ENCODE measurements at places on chromosomes 3 and 15.

DNA sequence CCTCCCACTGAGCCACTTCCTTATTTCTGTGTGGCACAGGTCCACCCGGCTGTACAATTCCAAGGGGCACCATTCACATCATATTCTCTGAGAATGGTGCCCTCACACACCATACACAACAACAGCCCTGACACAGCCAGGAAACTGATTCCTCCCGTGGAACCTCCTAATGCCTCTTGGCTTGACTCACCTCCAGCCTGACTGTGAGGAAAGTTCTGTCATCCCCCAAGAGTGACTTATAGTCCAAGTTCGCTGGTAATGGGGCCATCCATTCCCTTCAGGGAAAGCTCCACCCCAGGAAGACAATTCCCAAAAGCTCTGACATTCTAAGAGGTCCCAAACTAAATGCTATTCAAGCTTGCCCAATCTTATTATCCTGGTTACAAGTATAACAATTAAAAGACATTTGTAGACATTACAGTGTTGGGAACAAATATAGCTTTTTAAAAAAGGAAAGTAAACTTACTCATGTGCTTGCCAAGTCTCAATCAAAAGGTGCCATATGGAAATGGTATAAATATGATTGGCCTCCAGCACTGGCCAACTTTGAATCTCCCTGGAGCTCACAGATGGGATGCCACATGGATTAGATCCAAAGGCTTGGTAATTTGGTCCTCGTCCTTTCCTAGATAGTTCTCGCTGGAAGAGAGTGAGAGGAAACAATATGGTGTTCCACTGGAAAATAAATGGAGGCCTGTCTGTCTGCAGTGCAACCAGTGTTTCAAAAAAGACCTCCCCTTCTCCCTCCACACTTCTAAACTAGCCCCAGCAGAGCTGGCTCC, 56.3 kb upstream of the PSMD6 start:
- DNase-seq: no peak

GRCh38 chr3:126638790-126639189, 16.1 kb downstream of the TXNRD3 start:
- no peak for DNase-seq

- DNase-seq: no peak
These were observed 107.2 kb upstream of the CLSTN2 start for GRCh38 chr3:139827833-139828232.

GRCh38 chr15:42730135-42730534, 6.8 kb downstream of the CDAN1 start:
- DNase-seq: no peak

DNA sequence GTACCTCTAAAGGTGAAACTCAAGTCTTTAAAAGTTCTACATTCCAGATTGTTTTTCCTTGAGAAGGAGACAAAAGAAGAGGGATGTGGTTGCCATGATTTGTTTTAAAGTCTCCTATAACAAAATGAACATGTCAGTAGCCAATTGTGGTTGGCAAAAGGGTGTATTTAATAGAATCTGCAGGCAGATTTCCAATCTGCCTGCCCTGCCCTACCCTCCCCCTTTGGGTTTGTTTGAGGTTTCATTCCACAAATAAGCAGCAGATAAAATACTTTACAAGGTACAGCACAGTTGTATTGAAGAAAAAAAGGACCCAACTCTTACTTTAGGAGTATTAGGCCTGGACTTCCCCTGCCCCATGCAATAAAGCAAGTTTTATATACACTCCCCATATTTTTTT, 59.5 kb downstream of the MLH1 start:
- no peak for DNase-seq

DNA sequence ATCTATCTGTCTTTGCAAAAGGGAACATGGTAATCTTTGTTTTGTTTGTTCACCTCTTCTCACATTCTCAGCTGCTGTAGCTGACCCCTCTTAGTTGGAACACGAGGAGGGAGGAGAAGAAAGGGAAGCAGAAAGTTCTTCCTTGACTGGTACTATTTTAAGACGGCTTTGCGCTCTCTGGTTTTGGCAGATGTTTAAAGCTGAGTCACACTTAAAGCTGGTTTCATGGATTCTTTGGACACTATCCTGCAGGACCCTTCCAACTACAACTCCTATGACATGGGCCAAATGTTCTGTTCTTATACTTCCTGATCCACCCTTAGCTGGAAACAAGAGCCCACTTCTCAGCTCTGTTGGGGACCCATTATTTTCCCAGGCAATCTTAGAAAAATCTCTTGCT, 40.6 kb upstream of the FXR1 start:
- DNase-seq: no peak

GRCh38 chr3:194344012-194344411, 7.1 kb downstream of the CPN2 start:
- DNase-seq: no peak

DNA sequence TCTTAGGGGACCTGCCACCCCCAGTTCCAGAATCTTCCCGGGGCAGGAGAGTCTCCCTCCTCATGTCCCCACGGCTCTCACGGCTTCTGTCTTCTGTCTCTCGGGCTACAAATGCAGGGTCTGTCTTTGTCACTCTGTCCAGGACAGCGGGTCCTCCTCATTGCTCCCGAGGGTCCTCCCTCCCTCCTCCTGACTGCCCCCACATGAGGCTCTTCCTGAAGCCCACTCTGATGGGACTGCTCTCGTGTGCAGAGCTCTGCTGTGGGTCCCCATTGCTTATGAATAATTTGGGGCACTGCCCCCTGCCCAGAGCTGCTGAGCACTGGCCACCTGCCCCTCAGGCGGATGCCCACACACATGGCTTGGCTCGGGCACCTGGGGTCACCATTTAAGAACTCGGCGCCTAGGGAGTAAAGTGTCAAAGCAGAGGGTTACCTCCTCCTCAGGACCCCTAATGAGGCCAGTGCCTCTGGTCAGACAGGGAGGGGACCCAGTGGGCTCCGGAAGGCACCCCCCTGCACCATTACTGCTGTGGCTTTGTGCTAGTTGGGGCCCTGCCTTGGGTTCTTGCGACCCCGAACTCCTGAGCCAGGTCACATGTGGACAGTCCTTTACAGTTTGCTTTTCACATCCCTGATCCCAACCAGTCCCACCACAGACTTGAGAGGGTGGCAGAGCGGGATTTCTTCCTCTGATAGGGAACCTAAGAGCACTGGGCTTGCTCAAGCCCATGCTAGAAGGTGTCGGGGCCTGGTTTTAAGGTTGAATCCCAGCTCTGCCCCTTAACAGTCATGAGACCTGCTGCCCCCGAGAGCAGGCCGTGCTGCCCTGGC, 22.1 kb downstream of the HDAC11 start:
- no peak for DNase-seq

Data from activated gamma-delta T cell (primary cell).